ENCODE measurements at places on chromosomes 1 and 21.
A peak's percentile ranks its signal among the peaks of the same experiment; 100 is the strongest.

GRCh38 chr1:1144122-1144842 lies 28.4 kb upstream of the C1orf159 start:
- no peak for DNase-seq

GRCh38 chr1:244735876-244736561 lies 83.1 kb downstream of the DESI2 start:
- DNase-seq: no peak

- no peak for DNase-seq
Measured at GRCh38 chr1:9724706-9725476, 73.4 kb downstream of the PIK3CD start.

GRCh38 chr21:45049714-45050344 lies 24.6 kb upstream of the ADARB1 start:
- DNase-seq: peak; percentile 76

GRCh38 chr1:32361674-32362473 lies 411 bp downstream of the FAM229A start:
- peak; percentile 59 for DNase-seq

GRCh38 chr1:156768610-156769295 lies 1.4 kb downstream of the PRCC start:
- DNase-seq: no peak

GRCh38 chr1:208154679-208155642 lies 89.2 kb downstream of the PLXNA2 start:
- DNase-seq: peak; percentile 68

GRCh38 chr1:80445033-80445432 lies 1355.7 kb upstream of the ADGRL2 start:
- no peak for DNase-seq

DNA sequence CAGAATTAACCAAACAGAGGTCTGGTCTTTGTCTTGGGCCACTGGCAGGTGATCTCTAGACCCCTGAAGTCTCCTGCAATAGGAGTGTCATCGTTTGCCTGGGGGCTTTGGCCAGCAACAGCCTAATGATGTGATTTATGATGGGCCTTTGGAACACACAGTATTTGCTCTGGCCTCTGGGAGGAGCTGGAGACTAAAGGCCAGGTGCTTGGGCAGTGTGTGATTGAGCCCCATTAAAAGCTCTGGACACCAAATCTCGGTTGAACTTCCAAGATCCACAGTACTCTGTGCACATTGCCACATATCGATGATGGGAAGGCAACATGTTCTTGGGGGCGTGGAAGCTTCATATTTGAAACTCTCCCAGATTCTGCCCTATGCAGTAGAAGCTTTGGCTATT lies 32.0 kb upstream of the TLR5 start:
- DNase-seq: no peak

DNA sequence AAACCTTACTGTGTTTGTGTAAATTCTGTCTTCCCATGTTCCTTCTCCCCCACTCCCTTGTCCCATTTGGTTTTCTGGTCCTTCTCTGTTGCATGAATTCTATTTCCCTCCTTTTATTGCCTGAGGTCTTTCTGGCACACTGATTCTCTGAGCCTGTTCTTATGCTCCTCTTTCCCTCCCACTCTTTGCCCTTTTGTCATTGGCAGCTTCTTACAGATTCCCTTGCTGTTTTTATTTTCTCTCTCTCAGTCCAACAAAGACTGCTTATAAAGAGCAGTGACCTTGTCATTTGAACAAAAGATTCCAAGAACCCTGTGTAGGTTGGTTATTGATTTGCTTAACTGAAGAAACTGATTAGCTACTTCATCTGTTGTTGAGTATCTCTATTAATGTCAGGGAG lies 49.7 kb downstream of the GPR52 start:
- DNase-seq: no peak

- DNase-seq: no peak
Measured at GRCh38 chr1:155974208-155975115, 3.9 kb downstream of the ARHGEF2 start.

DNA sequence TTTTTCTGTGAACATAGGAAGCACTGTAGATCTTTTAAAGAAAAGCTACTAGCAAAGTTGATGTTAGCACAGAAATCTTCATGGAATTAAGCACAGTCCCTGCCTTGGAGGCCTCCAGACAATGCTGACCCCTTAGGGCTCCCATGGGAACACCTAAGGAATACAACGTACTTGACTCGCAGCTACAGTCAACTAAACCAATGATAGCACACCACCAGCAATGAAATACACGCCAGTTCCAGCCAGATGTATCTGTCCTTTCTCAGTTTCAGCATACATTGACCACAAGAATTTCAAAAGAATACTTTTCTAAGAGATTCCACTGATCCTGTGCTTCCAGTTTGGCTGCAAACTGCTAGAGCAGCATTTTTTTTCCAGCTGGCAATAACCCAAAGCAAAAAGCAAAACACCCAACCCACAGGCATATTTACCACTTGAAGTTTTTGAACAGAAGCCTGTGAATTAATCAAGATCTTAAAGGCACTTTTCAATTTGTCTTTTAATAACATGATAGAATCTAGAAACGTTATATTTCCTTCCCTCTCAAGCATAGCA lies 42.8 kb upstream of the KRTAP11-1 start:
- DNase-seq: no peak

- peak; percentile 23 for DNase-seq
Measured at GRCh38 chr1:44822981-44823451, 14.7 kb downstream of the BTBD19 start.

- DNase-seq: no peak
Measured at GRCh38 chr1:55472784-55473183, 257.6 kb upstream of the USP24 start.

DNA sequence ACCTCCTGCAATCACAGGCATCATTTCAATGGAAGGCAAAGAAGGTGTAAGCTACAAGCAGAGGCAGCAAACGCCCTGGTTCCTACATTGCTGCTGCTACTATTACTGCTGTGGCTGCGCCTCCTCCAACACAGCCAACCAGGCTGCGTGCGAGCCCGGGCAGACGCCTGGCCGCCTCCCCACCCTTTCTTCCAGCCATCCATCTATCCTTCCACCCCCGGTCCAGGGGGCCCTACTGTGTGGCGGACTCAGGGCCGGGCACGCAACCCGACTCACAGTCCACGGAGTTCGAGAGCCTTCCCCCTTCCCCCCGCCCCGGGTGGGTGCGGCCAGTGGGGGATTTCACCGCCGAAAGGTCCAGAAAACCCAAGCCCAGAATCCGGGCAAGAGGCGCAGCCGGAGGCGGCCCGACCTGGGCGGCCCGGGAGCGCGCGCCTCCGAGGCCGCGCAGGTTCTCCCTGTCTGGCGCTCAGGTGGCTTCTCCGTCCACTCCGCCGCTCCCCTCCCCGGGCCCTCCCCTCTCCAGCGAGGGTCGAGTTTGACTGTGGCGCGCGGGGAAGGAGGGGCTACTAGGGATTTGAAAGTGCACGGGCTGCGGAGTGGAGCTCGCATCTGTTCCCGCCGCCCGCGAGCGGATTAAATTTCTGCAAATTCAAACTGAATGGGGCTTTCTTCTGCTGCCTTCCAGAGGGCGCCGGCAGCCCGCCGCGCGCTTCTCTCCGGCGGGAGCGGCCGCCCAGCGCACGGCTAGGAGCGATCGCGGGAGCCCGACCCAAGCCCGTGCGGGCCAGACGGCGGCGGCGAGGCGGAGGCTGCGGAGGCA lies at the start of gene HUNK:
HUNK (plus strand) TSS at position 569 of the 823 bp plus-strand sequence. CDS start 655 bp downstream, outside the sequence.
- no peak for DNase-seq

- DNase-seq: no peak
Measured at GRCh38 chr21:38298832-38299231, 42.0 kb downstream of the KCNJ15 start.

DNA sequence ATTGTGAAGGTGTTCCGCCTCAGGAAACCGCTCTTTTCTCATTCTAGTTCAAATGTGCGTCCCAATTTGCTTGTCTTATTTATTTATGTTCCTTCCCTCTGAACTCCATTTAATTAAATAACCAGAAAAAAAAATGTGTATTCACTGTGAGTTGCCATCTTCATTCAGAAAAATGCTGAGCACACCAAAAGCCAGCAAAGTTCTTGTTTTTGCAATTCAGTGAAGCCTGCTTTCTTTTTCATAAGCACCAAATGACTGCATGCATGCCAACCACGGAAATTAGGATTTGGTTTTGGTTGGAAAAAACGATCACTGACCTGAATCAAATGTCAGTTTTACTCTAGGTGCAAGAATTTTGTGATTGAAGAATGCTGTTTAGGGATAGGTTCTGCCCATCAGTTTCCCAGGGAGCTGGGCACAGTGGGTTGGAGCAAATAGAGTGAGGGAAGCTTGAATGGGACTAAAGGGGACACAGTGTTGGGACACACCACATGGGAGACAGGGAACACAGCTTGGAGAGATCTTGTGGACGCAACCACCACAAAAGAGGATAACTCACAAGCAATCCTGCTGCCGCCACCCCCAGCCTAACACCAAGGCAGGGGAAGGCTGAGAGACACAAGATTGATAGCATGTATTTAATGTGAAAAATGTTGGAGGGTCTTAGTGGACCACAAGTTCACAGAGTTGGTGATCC lies 183.4 kb upstream of the GALNT2 start:
- no peak for DNase-seq

- DNase-seq: no peak
Measured at GRCh38 chr1:107525961-107526360, 385.1 kb downstream of the NTNG1 start.

DNA sequence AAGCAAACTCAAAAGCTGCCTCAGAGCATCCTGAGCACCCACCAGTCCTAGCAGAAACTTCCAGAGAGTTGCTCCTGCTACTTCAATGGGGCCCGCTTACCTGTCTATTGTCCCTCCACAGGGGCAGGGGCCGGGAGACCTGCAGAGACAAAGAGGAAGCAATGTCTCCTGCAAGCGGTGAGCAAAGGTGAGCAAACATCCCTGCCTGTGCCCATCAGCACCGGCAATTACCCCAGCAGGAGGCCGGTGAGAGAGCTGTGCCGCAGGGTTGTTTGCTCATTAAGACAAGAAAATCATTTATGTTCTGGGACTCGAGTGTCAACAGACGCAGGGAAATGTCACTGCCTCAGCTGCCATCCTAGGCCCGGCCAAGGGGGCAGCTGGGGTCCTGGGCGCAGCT lies 53.8 kb upstream of the TARDBP start:
- no peak for DNase-seq

DNA sequence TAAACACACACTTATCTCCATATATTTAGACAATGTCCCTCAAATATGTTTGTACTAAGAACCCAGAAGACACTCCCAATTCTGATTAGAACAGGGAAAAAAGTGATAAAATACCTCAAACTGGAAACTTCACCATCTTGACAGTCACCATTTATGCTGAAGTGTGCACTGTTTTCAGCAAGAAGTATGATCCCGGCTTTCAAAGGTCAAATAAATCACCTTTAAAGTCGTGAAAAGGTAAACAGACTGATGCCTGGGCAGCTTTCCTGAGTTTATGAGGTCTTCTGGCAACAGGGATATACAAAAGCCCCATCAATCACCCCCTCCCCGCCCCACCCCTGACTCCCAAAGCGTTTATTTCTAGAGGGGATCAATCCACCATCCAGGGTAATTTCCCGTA lies 37.9 kb downstream of the HLX start:
- no peak for DNase-seq

DNA sequence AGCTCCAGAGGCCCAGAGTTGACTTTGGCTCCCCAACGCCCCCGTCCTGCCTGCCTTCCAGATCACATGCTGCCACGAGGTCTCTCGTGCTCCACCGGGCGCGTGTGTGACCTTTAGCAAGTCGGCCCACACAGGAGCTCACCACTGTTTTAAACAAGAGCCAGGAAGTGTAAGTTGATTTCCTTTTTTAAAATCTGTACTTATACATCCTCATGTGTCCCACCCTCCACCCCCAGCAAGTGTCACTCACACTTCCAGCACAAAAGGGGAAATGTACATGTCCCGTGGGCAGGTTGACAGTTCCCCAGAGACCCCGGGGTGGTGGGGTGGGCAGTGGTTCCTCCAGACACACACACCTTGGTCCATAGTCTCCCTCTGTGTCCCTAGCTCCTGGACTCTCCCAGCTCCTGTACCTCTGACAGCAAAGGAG lies 84.4 kb downstream of the STUM start:
- peak; percentile 17 for DNase-seq

- no peak for DNase-seq
Measured at GRCh38 chr1:219542828-219543518, 69.9 kb downstream of the ZC3H11B start.

- no peak for DNase-seq
Measured at GRCh38 chr1:12009318-12009947, 9.9 kb upstream of the MIIP start.

DNA sequence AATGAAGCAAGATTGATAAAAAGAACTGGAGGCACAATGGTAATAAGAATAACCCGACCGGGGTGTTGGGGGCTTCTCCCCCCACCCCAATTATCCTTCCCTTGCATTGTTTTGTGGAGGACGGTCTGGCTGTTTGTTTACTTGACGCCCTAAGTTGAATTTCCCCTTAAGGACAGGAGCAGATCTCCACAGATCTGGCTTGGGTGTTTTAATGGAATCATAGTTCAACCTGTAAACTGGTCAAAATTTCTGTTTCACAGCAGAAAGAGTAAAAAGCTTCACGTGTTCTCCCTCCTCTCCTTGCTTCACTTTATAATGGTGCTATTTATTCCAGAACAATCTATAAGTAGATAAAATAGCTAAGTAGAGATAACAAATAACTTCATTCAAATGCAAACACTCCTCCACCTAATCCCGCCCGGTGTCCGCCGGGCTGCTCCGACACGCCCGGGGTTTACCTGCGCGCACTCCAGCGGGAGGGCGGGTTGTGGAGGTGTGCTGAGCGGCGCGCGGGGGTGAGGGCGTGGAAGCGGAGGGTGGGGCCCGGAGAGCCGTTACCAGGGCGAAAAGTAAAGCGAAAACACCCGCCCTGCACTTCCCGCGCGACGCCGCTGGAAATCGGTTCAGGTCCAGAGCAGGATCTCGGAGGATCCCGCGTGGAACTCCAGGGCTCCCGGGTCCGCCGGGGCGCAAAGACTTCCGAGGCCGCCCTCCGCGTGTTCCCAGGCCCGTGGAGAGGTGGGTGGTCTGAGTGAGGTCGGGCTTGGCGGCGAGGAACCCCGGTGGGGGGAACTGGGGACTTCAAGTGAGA lies 2.0 kb upstream of the ATF3 start:
- DNase-seq: peak; percentile 40

GRCh38 chr1:3588395-3588794 lies 22.9 kb downstream of the MEGF6 start:
- no peak for DNase-seq

GRCh38 chr1:183199304-183199703 lies 13.2 kb downstream of the LAMC2 start:
- DNase-seq: no peak

DNA sequence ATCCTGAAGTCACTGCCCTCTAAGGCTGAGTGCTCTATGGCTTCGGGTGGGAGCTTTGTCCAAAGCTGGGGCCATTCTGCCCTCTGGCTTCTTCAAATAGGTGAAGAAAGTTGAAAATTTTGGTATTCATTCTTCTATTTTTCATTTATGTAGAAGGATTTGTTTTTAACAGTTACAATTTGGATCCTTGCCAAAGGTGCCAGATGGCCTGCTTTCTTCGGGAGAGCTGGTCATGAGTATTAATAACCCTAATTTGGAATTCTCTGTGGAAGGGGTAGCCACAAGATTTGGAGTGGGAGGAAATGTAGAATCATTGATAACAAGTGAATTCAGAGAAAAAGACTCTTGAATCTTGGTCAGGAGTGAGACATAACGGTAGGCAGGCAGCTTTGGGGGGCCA lies 370.4 kb upstream of the ST6GALNAC5 start:
- DNase-seq: no peak

- DNase-seq: no peak
Measured at GRCh38 chr1:195721210-195721971, 886.8 kb downstream of the KCNT2 start.

GRCh38 chr1:167033646-167034045 lies 44.6 kb downstream of the MAEL start:
- no peak for DNase-seq
